ENCODE measurements at places on chromosomes 2 and 18.

GRCh38 chr2:127635380-127636237, 10.3 kb upstream of the GPR17 start:
- DNase-seq = no peak

DNA sequence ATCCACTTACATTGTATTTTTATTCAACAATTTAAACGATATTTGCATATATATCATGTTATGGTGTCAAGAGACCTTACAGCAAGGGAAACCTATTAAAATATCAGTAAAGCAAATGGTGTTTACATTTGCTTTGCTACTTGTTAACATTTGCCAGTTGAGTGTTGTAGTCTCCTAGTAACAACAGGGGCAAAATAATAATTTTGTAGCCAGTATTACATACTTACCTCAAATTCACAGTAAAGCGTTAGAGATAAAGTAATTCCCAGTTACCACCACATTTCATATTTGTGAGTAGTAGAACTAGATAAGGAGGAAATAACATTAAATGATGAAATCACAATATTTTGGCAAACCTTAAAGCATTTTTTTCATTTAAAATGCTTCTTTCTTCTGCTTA, 71.3 kb downstream of the FASTKD2 start:
- no peak for DNase-seq

DNA sequence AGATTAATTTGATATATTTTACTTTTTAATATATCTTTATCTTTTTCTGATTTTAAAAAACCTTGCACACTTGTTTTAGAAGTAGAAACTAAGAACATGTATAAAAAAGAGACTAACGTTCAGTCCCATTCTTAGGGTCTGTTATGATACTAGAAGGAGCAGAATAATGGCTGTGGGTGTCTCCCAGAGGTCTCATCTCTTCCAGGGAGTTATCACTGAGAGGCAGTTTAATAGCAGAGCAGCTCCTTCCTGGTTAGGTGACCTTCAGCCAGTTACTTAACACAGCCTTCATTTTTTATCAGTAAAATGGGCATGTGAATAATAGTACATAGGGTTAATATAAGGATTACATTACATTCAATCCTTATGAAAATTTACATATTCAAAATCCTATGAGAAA, 40.6 kb downstream of the FBXO48 start:
- no peak for DNase-seq

- no peak for DNase-seq
Measured at GRCh38 chr2:86487062-86487461, 45.9 kb downstream of the KDM3A start.

DNA sequence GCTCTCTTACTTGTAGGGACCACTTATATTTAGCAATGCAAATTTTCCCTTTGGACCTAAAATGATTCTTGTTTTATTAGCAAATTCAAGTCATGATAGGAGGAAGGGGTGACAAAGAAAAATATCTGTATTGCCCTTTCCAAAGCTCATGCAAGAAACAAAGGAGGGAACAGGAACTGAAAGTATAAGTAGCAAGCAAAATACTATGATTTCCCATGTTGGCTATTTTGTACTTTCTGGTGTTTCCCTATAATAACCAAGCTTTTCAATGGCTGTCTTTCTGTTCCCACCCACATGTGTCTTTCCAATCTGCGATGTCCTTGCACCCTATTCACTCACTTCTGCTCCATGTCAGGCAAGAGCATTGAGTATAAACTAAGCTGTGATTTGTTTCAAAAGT, 279.7 kb downstream of the RNF144A start:
- DNase-seq = no peak

GRCh38 chr2:40202798-40203400, 249.0 kb downstream of the SLC8A1 start:
- no peak for DNase-seq

DNA sequence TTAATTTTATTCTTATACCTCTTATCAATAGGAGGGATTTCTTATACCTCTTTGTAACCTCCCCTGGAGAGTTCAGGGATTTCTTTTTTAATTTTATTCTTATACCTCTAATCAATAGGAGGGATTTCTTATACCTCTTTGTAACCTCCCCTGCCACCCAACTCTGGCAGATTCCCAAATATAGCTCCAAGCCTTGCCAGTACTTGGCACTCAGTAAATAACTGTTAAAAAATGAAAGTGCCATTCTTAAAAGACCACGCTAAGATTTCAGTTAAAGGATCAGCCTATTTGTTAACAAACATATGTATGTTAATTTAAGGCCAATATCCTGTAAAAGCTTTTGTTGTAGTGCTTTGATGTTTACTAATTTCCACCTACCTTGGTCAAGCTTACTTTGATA, 4.8 kb downstream of the RNF149 start:
- DNase-seq = no peak

GRCh38 chr2:12797815-12798214, 81.1 kb downstream of the TRIB2 start:
- no peak for DNase-seq

GRCh38 chr2:96656540-96656939, 14.0 kb downstream of the FER1L5 start:
- no peak for DNase-seq

- no peak for DNase-seq
Measured at GRCh38 chr18:62442391-62442790, 80.4 kb upstream of the ZCCHC2 start.

Data from hypothalamus (tissue), 51 donors.